Natural killer cell (primary cell): ENCODE measurements at places on chromosomes 5 and 9. TPM values are rescaled to one million over a fixed set of nuclear protein-coding genes. Genes with fewer than 3 reads are reported as not detected.
A peak's percentile ranks its signal among the peaks of the same experiment; 100 is the strongest.

- no peak for DNase-seq
- no peak overlapping the region for H3K4me3 ChIP-seq
- H3K27me3 ChIP-seq: no peaks in the 10 kb centered on the region
- no peaks in the 10 kb centered on the region for H3K36me3 ChIP-seq
- no peak overlapping the region for H3K27ac ChIP-seq
Measured at GRCh38 chr5:21823076-21823574, 1030.0 kb downstream of the CDH12 start.

- no peaks in the 10 kb centered on the region for H3K27me3 ChIP-seq
- DNase-seq: no peak
- H3K36me3 ChIP-seq: no peaks in the 10 kb centered on the region
- no peak overlapping the region for H3K4me3 ChIP-seq
- H3K4me1 ChIP-seq: peaks cover 29% of the 10 kb centered on the region
- H3K27ac ChIP-seq: no peak overlapping the region
Measured at GRCh38 chr9:89661391-89661949, 56.7 kb downstream of the GADD45G start.

DNA sequence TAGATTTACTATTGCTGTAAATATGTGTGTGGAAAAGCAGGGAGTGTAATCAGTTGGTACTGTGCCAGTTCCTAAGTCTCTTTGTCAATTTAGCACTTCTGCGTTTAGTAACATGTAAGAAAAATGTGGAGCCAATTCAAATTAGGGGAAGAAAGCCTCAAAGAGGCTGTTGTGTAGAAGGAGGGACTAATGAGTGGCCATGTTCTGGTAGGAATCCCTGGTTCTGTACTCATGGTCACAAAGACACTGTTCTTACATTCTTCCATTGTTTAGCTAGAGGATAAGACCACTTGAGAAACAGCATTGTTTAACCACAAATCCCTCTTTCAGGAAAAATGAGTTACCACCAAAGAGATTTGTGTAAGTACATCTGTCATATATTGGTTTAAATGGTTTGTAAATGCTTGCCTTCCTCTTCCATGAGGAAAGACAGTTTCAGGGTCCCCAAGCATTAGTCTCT is 14.9 kb downstream of the ARHGEF28 start:
- H3K4me3 ChIP-seq: no peak overlapping the region
- H3K36me3 ChIP-seq: no peaks in the 10 kb centered on the region
- no peaks in the 10 kb centered on the region for H3K4me1 ChIP-seq
- DNase-seq: no peak
- H3K27me3 ChIP-seq: peaks cover 4% of the 10 kb centered on the region

The ANKS6 gene
- total RNA-seq: 8.1 TPM

DNA sequence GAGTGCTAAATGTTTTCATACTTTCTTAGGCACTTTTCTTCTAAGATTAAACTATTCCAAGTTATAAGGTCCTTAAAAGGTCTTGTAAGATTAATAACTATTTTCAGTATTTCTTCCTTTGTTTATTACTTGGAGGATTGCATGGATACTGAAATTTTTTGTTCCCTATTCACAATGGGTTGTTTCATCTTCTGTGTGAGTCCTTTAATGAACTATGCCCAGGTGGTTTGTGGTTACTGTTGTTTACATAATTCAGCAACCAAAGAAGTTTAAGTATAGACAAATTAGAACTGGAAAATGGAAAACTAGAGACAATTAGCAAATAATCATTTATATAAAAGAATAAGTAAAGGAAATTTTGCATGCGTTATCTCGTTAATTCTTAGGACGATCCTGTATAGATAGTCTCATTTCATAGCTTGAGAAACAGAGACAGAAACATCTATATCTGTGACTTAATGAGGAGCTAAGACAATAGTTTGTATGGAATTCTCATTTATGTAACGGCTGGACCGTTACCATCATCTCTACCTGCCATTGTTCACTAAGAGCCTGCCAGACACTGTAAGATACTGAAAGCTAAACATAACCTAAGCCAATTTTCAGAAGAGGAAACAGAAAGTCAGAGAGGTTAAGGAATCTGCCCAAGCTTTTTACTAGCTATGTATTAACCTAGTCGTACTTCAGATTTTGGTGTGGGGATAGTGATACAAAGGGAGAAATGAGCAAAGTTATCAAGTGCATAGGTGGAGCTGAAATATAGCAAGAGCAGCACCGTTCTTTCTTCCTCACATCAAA is 148.2 kb downstream of the PAM start:
- no peak for DNase-seq
- no peak overlapping the region for H3K4me3 ChIP-seq
- H3K27me3 ChIP-seq: no peaks in the 10 kb centered on the region
- H3K4me1 ChIP-seq: no peaks in the 10 kb centered on the region
- H3K27ac ChIP-seq: no peak overlapping the region

DNA sequence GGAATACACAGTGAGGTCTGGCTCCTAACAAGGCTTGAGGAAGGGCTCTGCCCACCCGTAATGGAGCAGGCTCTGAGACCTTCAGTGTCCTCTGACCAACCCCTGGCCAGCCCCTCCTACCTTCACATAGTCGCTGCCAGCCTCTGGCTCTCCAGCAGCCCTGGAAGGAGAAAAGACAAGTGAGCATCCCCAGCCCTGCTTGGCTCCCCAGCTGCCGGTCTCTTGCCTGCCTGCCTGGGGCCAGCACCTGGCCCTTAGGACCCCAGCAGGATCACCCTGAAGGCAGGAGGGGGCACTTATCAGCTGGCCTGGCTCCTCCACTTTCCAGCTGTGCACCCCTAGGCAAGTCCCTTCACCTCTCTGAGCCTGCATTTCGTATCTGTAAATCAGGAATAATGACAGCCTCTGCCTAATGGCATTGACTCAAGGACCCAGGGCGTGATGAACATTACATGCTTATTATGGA is 16.9 kb downstream of the SH2D3C start:
- DNase-seq: no peak
- H3K27me3 ChIP-seq: no peaks in the 10 kb centered on the region
- H3K36me3 ChIP-seq: peaks cover 67% of the 10 kb centered on the region
- no peak overlapping the region for H3K27ac ChIP-seq

GRCh38 chr9:78453450-78453849 is 156.5 kb downstream of the PSAT1 start:
- H3K27ac ChIP-seq: no peak overlapping the region
- H3K36me3 ChIP-seq: no peaks in the 10 kb centered on the region
- H3K4me3 ChIP-seq: no peak overlapping the region
- no peaks in the 10 kb centered on the region for H3K4me1 ChIP-seq

DNA sequence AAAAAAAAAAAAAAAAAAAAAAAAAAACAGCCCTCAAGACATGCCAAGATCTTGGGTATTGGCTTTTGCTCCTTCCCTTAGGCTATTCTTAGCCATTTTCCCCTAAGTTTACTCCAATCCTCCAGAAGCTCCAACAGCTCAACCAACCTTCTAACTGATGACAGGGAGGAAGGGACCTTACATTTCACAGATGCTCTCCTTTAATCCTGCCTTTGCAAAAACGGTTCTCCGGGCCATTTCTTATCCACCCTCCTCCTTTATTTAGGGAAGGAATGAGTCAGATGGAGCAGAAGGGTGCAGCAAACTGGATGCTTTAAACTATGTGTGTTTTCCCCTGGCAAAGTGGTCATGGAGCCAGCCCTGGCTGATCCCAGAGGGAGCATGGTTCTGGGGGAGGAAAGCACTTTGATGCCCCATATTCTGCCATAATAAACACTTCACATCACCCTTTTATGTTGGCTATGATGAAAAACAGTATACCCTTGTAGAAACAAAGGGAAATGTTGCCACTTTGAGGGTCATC is 369.4 kb upstream of the DMAC1 start:
- no peak overlapping the region for H3K4me3 ChIP-seq
- no peak overlapping the region for H3K27ac ChIP-seq
- no peaks in the 10 kb centered on the region for H3K36me3 ChIP-seq

- H3K27ac ChIP-seq: peak overlapping the region; percentile 88
- H3K4me1 ChIP-seq: peaks cover 19% of the 10 kb centered on the region
- H3K4me3 ChIP-seq: peak overlapping the region; percentile 73
- peaks cover 24% of the 10 kb centered on the region for H3K36me3 ChIP-seq
Measured at GRCh38 chr5:40683305-40683704, 3.6 kb downstream of the PTGER4 start.

- H3K4me3 ChIP-seq: no peak overlapping the region
- H3K27ac ChIP-seq: peak overlapping the region; percentile 81
- peaks cover 26% of the 10 kb centered on the region for H3K4me1 ChIP-seq
- H3K36me3 ChIP-seq: peaks cover 4% of the 10 kb centered on the region
Measured at GRCh38 chr9:85715587-85715986, 26.2 kb downstream of the AGTPBP1 start.

DNA sequence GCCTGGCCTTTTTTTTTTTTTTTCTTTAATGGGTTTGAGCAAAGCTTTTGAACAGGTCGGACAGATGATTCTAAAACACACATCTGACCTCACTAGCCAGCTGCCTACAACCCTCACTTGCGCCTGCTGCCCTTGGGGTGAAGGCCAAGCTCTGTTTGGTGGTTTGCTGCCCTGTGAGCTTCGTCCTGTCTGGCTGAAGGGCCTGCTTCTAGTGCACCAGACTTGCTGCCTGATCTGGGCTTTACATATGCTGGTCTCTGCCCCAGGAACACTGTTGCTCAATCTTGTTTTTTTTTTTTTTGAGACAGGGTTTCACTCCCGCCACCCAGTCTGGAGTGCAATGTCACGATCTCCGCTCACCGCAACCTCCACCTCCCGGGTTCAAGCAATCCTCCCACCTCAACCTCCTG is 16.4 kb upstream of the DOLPP1 start:
- peaks cover 18% of the 10 kb centered on the region for H3K4me1 ChIP-seq
- H3K27ac ChIP-seq: no peak overlapping the region
- DNase-seq: no peak
- H3K27me3 ChIP-seq: no peaks in the 10 kb centered on the region
- no peak overlapping the region for H3K4me3 ChIP-seq
- H3K36me3 ChIP-seq: peaks cover 39% of the 10 kb centered on the region

- peaks cover 18% of the 10 kb centered on the region for H3K27me3 ChIP-seq
- H3K4me3 ChIP-seq: no peak overlapping the region
- H3K36me3 ChIP-seq: no peaks in the 10 kb centered on the region
- DNase-seq: no peak
Measured at GRCh38 chr9:127929625-127929979, 975 bp downstream of the PIP5KL1 start.

DNA sequence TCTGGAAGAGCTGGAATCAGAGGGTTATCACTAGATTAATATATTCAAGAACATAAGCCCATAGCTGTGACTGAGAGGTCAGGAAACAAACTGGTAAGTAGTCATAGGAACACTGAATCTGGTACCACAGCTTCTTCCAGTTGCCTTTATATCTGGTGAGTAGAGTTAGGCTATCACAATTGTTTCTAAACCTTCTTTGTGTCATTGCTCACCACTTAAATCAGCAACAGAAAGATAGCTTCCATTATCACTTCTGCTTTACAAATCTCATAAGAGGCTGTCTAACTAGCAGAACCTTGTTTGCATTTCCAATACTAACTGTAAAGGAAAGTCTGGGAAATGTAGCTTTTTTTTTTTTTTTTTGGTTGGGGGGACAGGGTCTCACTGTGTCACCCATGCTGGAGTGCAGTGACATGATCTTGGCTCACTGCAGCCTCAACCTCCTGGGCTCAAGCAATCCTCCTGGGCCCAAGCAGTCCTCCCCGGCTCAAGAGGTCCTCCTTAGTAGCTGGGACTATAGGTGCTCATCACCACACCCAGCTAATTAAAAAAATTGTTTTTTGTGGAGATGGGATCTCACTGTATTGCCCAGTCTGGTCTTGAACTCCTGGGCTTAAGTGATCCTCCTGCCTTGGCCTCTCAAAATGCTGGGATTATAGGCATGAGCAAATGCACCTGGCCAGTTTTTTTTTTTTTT is 22.0 kb downstream of the CDC42SE2 start:
- DNase-seq: peak; percentile 30
- H3K27me3 ChIP-seq: no peaks in the 10 kb centered on the region
- H3K27ac ChIP-seq: peak overlapping the region; percentile 14
- peaks cover 13% of the 10 kb centered on the region for H3K36me3 ChIP-seq
- no peak overlapping the region for H3K4me3 ChIP-seq

GRCh38 chr5:168878135-168878745 is 299.1 kb upstream of the PANK3 start:
- no peaks in the 10 kb centered on the region for H3K27me3 ChIP-seq
- no peaks in the 10 kb centered on the region for H3K4me1 ChIP-seq
- H3K4me3 ChIP-seq: no peak overlapping the region
- no peaks in the 10 kb centered on the region for H3K36me3 ChIP-seq
- H3K27ac ChIP-seq: no peak overlapping the region

The NPR3 gene
- not detected for total RNA-seq

GRCh38 chr9:72471096-72471495 is 50.3 kb upstream of the TMC1 start:
- no peak overlapping the region for H3K27ac ChIP-seq
- H3K4me3 ChIP-seq: no peak overlapping the region
- no peak for DNase-seq

- no peaks in the 10 kb centered on the region for H3K36me3 ChIP-seq
- H3K27ac ChIP-seq: no peak overlapping the region
- no peak overlapping the region for H3K4me3 ChIP-seq
- H3K4me1 ChIP-seq: peaks cover 8% of the 10 kb centered on the region
Measured at GRCh38 chr5:170638454-170639220, 134.8 kb downstream of the KCNIP1 start.

The MELK gene
- total RNA-seq: 1.5 TPM

- no peak overlapping the region for H3K4me3 ChIP-seq
- DNase-seq: no peak
- no peaks in the 10 kb centered on the region for H3K27me3 ChIP-seq
- no peaks in the 10 kb centered on the region for H3K36me3 ChIP-seq
Measured at GRCh38 chr5:89303033-89303480, 420.1 kb upstream of the MEF2C start.

DNA sequence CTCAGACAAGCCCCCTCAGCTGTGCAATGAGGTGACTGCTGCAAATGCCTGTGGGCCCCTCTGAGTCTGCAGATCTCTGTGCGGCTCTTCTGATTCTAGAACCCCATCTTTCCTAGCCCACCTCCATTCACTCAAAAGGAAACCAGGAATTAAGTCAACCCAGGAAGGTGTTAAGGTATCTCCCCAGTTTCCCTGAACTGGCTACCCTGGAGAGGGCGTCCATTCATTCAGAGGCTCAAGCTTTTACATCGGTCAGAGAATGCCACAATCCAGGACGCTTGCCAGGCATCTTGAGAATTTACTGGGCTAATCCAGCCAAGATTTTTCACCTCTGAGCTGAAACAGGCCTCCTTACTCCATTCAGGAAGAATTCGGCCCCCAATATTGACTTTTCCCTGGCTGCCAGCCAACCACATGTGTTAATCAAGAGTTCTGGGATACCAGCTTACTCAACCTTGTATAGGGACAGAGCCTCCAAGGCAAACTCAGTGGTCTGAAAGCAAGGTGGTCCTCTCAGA is 889 bp upstream of the ADAMTS12 start:
- H3K4me3 ChIP-seq: no peak overlapping the region
- DNase-seq: no peak
- H3K27ac ChIP-seq: no peak overlapping the region
- H3K27me3 ChIP-seq: peaks cover 26% of the 10 kb centered on the region
- no peaks in the 10 kb centered on the region for H3K36me3 ChIP-seq
- H3K4me1 ChIP-seq: peaks cover 3% of the 10 kb centered on the region

DNA sequence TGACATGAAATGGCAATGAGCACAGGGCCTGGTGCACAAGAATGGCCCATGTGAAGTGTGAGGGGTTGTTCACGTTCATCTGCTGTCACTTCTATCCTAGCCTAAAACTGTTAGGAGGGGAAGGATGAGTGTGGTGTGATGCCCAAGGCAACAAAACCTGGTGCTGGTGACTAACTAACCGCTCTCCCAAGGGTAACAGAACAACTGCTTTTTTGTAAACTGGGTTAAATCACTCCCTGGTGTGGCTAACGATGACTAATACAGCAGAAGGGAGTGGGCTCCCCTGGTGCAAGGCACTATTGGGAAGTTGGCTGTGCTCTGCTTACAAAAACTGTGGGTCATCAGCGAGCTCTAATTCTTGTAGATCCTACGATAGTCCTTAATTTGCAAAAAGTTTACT is 103.2 kb upstream of the VCAN start:
- DNase-seq: peak; percentile 3
- H3K36me3 ChIP-seq: no peaks in the 10 kb centered on the region
- H3K4me3 ChIP-seq: no peak overlapping the region
- no peak overlapping the region for H3K27ac ChIP-seq

The CDC25C gene
- total RNA-seq: 0.47 TPM
